ENCODE measurements at places on chromosomes 16 and 17.

- no peak for DNase-seq
Observed at GRCh38 chr16:81821436-81822128, 42.5 kb downstream of the PLCG2 start.

DNA sequence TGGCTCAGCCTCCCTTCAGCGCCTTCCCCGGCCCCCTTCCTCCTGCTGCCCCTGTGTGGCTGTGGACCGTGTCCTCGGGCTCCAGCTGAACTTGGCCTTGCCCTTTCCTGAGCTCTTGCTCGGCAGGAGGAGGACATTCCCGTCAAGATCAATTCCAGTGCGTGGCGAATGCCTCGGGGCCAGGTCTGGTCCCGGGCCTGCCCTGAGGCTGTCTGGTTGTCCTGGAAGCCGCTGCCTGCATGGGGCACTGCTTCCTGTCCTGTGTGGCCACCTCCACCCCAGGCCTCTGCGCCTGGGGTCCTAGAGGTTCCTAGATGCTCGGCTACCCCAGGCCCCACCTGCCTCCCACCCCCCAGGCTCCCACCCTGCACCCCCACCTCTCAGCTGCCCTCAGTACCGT is 12.8 kb downstream of the BAHCC1 start:
- no peak for DNase-seq

DNA sequence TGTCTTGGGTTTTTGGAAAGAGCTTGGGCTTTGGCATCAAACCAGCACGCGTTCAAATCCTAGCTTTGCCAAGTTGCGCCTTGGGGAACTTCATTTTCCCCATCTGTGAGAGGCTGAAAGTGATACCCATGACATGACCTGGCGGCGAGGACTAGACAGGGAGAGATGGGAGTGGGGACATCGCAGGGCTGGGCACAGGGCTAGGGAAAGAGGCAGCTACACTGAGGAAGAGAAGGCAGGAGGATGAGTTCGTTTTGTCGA is 202.9 kb downstream of the IRF8 start:
- DNase-seq: no peak

GRCh38 chr16:23893986-23894385 is 58.2 kb downstream of the PRKCB start:
- DNase-seq: no peak

DNA sequence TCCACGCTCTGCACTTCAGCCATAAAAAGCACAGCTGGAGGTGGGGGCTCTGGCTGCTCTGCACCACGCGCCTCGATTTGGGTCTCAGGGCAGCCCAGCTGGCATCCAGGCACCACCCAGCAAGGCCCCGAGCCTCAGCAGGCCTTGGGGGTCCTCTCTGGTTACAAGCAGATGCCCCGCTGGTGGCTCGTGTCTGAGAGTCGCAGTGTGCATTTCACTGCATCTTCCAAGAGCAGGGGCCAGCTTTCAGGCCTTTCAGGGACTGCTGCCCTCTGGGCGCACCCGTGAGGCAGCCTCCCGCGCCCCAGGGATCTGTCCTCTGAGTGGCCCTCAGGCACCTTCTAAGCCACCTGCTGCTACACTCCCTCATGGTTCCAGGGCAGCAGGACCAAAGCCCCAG is 25.5 kb downstream of the NDUFAF8 start:
- DNase-seq: no peak
